ENCODE measurements at places on chromosomes 1 and 21.

DNA sequence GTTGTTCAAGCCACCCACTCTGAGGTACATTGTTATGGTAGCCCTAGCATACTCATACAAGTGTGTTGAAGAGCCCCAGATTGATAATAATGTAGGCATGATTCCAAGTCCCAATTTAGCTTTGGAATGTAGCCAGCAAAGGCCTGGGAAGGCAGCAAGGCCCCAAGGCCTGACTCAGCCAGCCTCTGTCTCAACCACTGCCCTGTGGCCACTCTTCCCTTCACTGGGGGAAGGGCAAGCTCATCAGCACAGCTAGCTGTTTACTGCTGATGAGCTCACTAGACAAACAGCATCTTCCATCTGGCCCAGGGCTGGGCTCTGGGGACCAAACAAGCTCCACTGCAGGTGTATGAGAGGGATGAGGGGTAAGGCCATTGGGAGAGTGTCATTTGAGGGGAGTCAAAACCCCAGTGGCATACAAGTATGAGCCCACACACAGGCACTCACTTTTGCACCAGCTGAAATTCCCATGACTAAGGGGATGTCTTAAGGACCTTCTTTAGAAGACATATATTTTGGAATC lies 2.2 kb upstream of the IRF6 start:
- DNase-seq = no peak

GRCh38 chr21:37292941-37293340 lies 25.8 kb upstream of the VPS26C start:
- DNase-seq = no peak

DNA sequence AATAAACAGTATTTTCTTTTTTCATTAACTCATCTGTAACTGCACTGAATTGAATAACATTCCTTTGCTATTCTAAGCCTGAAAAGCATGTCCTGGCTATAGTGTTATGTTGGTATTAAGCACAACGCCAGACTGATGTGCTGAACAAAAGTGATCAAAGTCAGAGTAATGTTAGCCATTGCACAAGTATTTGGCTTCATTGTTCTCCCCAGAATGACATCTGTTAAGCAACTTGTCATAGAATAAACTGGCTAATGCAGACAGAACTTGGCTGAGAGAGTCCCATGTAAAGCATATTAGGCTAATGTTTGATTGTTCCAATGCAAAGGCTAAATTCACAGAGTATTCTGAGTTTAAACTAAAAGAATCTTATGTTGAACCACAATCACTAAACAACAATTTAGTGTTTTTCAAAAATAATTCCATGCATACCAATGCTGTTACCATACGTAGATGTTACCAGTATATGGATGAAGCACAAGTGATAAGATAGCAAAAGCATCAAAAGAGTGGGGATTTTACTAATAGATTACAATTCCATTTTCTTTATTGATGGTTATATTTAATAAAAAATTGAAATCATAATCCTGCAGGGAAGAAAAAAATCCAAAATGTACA lies 235.3 kb upstream of the DMRTA2 start:
- DNase-seq = no peak

DNA sequence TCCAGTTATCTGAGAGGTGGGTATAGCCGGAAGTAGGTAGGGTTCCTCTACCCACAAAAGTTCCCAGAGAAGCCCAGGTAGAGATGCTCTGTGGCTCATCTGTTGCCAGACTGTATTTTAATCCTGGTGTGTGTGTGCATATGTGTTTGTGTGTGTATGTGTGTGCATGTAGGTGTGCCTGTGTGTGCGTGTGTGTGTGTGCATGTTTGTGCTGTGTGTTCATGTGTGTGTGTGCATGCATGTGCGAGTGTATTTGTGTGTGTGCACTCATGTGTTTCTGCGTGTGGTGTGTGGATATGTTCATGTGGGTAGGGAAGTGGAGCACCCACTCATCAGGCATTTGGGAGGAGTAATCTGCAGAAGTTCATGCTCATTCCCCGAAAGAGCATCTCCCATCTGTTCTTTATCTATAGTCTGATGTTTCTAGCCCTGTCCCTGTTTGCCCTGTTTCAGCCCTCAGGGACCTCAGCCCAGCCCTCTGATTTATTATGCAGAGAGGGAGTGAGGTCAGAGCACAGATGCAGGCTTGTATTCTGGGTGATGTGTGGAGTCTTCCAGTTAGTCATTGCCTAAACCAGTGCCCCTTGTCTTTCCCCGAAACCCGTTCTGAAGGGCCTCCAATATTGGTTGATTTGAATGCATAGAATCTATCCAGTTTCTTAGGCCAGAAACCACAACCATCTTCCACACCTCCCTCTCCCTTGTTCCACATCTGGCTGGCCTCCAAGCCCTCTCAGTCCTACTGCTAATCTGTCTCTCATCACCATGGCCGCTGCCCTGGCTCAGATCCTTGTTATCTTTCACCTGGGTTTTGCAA lies 69.1 kb downstream of the DISC1 start:
- DNase-seq = no peak

All from activated gamma-delta T cell (primary cell).